ENCODE measurements at places on chromosomes 7 and 10.

DNA sequence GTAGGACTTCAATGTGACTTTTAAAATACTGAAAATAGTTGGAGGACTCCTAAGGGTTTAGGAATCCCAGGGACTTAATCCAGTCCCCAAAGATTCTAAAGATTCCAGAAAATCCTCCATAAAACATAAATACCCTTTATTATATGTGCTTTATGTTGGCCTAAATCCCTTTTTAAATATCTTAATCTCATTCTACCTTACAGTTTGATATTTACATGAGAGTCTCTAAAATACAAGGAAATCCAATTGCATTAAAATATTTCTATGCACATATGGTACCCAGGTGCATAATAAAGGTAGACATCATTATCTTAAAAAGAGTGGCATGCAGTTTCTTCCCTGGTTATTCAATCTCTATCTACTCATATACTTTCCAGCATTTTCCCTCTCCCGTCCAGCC is 51.8 kb downstream of the BPGM start:
- no peak for DNase-seq

DNA sequence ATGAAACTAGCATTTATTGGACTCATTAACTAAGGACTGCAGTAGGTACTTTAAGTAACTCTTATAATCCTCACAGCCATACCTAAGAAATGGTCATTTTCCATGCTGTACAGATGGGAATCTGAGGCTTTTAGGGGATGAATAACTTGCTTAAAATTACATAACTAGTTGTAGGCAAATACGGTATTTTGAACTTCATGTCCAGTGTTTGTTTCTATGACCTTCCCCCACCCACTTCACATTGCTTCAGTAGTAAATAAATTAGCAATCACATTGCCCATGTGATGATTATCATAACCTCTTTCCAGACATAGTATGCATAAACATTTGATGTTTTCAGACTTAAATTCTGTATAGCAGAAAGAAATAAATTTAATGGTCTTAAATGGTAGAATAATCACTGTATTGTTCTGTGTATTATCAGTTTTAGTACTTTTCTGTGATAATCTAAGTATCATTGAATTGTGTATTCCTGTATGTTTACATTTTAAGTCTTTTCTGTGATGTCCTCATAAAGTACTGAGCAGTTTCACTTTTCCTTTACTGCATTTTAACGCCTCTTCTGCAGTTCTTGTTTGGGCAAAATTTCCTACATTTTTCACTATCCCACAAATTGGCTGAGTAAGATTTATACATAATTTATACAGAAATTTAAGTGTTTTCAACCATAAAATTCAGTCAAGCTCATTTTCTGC is 48.3 kb downstream of the ANKIB1 start:
- DNase-seq = no peak

GRCh38 chr7:99112097-99112496 is 31.8 kb downstream of the SMURF1 start:
- DNase-seq = no peak

DNA sequence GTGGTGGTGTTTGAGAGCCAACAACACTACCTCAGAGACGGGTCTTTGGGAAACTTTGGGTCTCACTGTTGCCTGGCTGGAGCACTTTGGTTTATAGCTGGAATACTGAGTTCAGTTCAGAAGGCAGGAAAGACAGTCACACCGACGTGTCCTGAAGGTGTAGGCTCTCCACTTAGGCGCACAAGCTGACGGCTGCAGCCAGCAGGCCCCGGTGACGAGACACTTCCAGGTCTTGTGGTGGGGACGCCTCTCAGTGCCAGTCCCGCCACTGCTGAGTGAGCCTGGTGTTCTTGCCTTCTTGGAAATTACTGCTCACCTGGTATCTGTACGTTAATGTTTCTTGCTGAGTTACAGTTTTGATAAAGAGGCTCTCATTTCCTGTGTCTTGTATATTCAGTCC is 74.0 kb downstream of the WDR37 start:
- DNase-seq = no peak

GRCh38 chr7:44750921-44751571 is 2.4 kb downstream of the ZMIZ2 start:
- no peak for DNase-seq

- no peak for DNase-seq
Observed at GRCh38 chr7:83504330-83504729, 144.6 kb downstream of the SEMA3E start.

DNA sequence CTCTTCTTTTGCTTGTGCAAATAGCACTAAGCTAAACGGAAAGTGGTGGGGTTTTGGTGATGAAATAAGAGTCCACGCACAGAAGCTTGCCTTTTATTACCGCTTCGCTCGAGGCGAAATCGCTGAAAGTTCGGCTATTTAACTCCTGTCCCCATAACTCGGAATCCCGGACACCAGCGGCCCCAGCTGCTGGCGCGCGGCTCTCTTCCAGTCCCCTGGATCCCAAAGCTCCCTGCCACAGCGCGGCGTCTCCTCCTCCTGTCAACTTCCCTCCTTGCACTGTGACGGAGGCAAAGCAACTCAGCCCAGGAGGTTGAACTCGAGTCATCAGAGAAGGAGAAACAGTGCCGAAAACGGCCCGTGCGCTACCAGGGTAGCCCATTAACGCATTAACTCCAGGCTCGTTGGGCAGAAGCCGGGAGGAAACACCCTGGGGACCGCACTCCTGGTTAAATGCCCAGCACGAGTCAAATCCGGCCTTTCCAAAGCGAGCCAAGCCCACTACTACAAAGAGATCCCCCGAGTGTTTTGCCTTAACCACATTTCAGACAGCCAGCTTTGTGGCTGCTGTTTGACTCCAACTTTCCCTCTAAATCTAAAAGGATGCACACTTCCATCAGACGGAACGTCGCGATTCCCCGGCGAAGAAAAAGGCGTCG is 1.3 kb downstream of the SEMA3D start:
- no peak for DNase-seq

DNA sequence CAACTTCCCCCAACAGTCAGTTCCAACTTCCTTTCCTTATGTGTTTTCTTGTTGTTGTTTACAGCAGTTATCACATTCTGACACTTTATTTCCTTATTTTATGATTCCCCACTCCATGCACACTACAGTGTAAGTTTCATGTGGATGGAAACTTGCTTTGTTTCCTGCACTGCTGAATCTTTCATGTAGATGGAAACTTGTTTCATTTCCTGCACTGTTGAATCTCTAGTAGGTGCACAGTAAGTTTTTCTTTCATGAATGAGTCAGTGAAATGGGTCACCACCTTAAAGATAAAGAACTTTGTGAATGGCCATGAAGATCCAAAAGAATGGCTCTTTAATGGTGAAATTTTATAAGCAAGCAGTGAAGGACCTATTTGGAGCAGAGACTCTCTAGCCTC is 61.4 kb downstream of the SHOC2 start:
- no peak for DNase-seq

DNA sequence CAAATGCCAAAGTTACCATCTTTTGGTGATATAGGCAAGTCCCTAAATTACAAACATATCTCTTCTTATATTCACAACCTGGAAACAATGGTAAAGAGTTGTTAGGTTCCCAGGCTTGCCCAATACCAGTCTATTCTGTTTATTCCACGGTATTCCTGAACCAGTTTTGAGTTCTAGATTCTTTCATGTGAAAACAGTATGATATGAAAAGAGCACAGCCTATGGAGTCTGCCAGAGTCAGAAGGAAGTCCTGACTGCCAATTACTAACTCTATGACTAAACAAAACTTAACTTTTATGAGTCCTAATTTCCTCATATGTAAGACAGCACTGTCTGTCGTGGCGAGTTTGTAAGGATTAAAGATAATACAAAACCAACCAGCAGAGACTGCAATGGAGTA is 5.6 kb downstream of the ABI1 start:
- no peak for DNase-seq

DNA sequence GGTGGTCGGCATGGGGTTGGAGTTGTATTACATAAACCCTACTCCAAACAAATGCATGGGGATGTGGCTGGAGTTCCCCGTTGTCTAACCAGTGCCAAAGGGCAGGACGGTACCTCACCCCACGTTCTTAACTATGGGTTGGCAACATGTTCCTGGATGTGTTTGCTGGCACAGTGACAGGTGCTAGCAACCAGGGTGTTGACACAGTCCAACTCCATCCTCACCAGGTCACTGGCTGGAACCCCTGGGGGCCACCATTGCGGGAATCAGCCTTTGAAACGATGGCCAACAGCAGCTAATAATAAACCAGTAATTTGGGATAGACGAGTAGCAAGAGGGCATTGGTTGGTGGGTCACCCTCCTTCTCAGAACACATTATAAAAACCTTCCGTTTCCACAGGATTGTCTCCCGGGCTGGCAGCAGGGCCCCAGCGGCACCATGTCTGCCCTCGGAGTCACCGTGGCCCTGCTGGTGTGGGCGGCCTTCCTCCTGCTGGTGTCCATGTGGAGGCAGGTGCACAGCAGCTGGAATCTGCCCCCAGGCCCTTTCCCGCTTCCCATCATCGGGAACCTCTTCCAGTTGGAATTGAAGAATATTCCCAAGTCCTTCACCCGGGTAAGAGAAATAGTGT is at the start of gene CYP2E1:
Gene CYP2E1 (plus strand): TSS at position 407 of the 632 bp plus-strand sequence. CDS start 33 bp downstream, at position 440.
- DNase-seq = no peak
